Body of pancreas (tissue), 4 donors: ENCODE measurements at places on chromosomes 12 and 14. TPM values are rescaled to one million over a fixed set of nuclear protein-coding genes. Genes with fewer than 3 reads are reported as not detected.

DNA sequence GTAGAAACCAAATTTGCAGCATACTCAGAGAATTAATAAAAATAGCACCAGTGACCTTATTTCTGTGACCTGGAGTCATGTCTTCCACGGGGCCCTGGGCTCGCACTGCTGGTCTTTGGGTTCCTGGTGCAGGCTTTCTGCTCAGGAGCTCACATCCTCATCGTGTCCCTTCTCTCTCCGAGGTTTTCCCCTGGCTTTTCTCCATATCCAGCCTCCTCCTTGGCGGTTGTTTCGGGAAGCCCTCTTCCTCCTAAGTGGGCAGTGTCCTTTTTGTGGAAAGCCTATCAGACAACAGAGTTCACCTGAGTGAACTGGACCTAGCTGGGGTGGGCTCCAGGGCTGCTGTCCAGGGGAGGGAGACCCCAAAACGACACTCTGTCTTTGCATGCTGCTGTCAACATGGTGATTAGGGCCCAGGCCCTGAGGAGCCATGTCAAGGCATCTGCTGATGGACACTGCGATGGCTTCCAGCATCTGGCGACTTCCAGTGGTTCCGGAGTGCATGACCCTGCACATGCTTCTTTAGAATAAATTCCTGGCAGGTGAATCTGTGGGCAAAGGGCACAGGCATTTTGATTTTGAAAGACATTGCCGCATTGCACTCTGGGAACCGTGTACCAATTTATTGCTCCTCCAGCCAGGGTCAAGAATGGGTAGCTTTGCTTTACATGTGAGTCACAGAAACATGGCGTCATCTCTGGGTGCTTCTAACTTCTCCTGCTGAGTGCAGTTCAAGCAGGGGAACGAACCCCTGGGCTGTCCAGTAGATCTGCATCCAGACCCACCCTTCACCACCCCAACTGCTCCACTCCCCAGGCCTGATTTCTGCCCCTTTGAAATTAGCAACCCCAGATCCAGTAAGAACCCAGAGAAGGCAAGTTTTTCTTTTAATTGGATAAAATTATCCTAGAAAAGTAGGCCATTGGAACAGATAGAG is 136.8 kb downstream of the ADGRD1 start:
- no peaks in the 10 kb centered on the region for H3K27me3 ChIP-seq
- no peak overlapping the region for H3K27ac ChIP-seq
- DNase-seq: no peak

GPR137C gene
- total RNA-seq: under 0.01 TPM

GRCh38 chr14:67932708-67933246 is 113.2 kb downstream of the RAD51B start:
- no peaks in the 10 kb centered on the region for H3K27me3 ChIP-seq
- no peak overlapping the region for H3K27ac ChIP-seq
- H3K36me3 ChIP-seq: no peaks in the 10 kb centered on the region

DNA sequence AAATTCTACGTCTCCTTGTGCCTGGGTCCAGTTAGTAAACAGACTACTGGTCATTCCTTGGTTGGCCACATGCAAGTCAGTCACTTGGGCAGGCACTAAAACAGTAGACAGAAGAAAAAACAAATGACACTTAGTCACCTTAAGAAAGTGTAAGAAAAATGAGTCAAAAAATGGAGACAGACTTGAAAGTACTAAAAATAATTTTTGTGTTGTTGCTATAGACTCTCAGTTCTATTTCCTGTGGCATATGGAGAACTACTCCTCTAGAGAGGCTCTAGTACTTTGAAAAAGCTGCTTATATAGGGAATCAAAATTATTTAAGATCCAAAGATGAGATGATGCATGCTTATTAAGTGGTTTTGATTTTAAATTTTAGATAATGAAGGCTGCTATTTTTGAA is 56.0 kb downstream of the PTPRB start:
- H3K27me3 ChIP-seq: no peaks in the 10 kb centered on the region
- H3K36me3 ChIP-seq: no peaks in the 10 kb centered on the region
- no peak for DNase-seq
- no peaks in the 10 kb centered on the region for H3K4me1 ChIP-seq

OR4E2 gene
- not detected for total RNA-seq

DBX2 gene
- total RNA-seq: not detected

NR1H4 gene
- total RNA-seq: 2.9 TPM

DNA sequence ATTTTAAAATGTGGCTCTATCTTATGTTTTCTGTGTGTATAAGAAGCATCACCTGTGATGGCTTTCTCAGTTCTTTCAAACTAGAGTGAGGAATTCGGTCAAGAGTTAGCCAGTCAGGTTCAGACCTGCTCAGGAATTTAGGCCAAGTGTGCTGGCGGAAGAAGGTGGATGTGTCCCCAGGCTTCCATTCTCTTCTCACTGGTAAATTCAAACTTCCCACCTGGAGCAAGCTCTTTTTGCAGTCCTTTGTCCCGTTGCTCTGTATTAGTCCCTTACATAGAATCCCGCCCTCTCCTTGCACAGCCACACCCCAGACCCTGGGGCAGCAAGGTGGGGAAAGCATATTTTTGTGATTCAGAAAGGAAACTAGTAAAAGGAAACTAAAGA is 124.7 kb upstream of the PWP1 start:
- no peaks in the 10 kb centered on the region for H3K36me3 ChIP-seq
- no peaks in the 10 kb centered on the region for H3K27me3 ChIP-seq
- no peak overlapping the region for H3K4me3 ChIP-seq
- H3K27ac ChIP-seq: no peak overlapping the region
- DNase-seq: no peak

C1S gene
- total RNA-seq: 105 TPM

DNA sequence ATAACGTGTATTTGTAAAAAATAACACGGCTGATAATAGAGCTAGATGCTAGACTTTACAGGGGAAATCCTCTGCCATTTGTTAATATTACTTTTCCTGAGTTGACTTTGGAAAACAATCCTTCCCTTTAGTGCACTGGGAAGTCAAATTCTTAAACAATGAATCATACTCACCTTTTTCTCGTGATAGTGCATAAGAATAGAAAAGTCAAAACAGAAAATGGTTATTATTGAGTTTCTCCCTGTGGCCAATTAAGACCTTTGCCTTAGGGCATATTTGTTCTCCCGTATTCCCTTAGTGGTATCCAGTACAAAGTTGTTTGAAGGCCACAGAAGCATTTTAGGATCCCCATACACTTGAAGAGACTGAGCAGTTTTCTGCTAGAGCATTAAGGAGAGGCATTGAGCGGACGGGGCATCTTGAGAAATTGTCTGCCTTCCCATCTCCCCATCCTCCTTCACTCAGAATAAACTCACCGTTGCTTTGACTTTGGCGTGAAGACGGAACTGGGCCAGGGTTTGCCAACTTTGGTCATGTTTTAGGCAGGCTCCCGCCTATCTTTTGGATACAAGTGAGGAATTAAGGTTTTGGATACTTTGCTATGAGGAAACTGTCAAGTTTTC is 171.3 kb downstream of the TMTC2 start:
- no peaks in the 10 kb centered on the region for H3K36me3 ChIP-seq
- H3K27ac ChIP-seq: no peak overlapping the region
- H3K4me3 ChIP-seq: no peak overlapping the region

GRCh38 chr12:40238266-40238902 is 13.6 kb downstream of the LRRK2 start:
- no peak for DNase-seq
- no peaks in the 10 kb centered on the region for H3K4me1 ChIP-seq
- H3K27me3 ChIP-seq: no peaks in the 10 kb centered on the region
- no peak overlapping the region for H3K27ac ChIP-seq

GRCh38 chr14:76380991-76381390 is 5.1 kb downstream of the ESRRB start:
- H3K4me3 ChIP-seq: no peak overlapping the region
- H3K36me3 ChIP-seq: no peaks in the 10 kb centered on the region
- H3K27me3 ChIP-seq: no peaks in the 10 kb centered on the region
- no peak overlapping the region for H3K27ac ChIP-seq

GRCh38 chr14:100312877-100313400 is 6.7 kb upstream of the SLC25A29 start:
- H3K4me3 ChIP-seq: no peak overlapping the region
- no peak for DNase-seq
- no peak overlapping the region for H3K27ac ChIP-seq

DNA sequence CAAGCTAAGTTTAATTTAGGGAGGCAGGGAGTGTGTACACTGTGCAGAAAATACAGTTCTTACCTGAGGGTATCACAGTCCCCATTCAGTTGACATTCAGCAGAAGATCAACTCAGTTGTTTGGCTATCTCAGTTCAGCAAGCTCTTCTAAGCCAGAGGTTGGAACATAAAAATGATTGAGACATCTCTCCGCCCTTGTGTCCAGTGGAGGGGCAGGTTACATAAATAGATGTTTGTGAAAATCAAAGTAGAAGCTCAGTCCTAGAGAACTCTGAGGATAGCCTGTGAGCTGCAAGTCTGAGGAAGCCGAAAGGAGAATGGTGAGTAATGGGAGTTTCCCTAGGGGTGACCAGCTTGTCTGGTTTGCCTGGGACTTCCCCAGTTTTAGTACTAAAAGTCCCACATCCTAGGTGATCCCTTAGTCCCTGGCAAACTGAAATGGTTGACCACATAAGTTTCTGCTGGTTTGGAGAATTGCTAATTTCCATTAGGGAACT is 251.4 kb upstream of the ATP2B1 start:
- H3K4me3 ChIP-seq: no peak overlapping the region
- H3K36me3 ChIP-seq: no peaks in the 10 kb centered on the region
- DNase-seq: no peak
- H3K4me1 ChIP-seq: no peaks in the 10 kb centered on the region
- no peaks in the 10 kb centered on the region for H3K27me3 ChIP-seq

ZNF385A gene
- 3.1 TPM for total RNA-seq

- H3K36me3 ChIP-seq: no peaks in the 10 kb centered on the region
- H3K27me3 ChIP-seq: no peaks in the 10 kb centered on the region
- no peak for DNase-seq
- H3K4me3 ChIP-seq: no peak overlapping the region
Measured at GRCh38 chr14:88203291-88203690, 119.8 kb downstream of the KCNK10 start.

GRCh38 chr12:47651368-47652254 is 54.2 kb downstream of the RPAP3 start:
- no peaks in the 10 kb centered on the region for H3K36me3 ChIP-seq
- H3K4me3 ChIP-seq: no peak overlapping the region
- peak; percentile 70 for DNase-seq
- H3K27me3 ChIP-seq: no peaks in the 10 kb centered on the region
- peak overlapping the region; percentile 31 for H3K27ac ChIP-seq
- peaks cover 19% of the 10 kb centered on the region for H3K4me1 ChIP-seq

FGD6 gene
- 15.8 TPM for total RNA-seq

DNA sequence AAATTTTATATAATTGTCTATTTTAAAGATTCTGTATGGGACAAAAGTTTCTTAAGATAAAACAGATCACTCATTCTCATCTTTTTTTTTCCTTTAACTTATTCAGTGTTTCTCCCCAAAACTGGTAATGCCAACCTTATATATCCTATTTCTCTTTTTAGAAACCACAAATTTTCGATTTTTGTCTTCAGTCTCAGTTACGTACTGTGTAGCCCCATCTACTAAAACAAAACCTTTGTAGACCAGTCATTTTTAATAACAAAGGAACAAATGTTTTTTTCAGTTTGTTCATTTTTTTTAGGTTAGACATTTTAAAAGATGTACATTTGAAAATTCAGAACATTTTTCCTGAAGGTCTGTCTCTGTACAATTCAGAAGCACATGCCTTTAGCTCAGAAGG is 18.2 kb downstream of the PNMA1 start:
- no peak overlapping the region for H3K27ac ChIP-seq
- DNase-seq: no peak

DNA sequence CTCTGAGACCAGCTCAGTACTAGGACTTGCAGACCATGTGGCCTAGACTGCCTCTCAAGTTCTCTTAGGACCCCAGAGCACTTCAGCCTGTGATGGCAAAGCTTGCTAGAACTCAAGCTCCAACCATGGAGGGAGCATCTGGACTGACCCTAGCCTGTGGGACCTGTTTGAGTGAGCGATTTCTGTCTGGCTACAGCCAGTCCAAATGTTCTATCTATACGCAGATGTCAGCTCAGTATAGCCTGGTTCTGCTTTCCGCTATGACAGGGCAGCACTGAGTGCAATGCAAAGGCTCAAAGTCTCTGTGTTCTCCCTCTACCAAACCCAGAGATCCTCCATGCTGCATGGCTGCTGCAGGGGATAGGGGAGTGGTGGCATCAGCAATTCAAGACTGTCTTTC is 20.7 kb upstream of the PPM1H start:
- no peak for DNase-seq
- H3K27ac ChIP-seq: no peak overlapping the region
- no peaks in the 10 kb centered on the region for H3K4me1 ChIP-seq
- H3K27me3 ChIP-seq: no peaks in the 10 kb centered on the region
- no peaks in the 10 kb centered on the region for H3K36me3 ChIP-seq

DNA sequence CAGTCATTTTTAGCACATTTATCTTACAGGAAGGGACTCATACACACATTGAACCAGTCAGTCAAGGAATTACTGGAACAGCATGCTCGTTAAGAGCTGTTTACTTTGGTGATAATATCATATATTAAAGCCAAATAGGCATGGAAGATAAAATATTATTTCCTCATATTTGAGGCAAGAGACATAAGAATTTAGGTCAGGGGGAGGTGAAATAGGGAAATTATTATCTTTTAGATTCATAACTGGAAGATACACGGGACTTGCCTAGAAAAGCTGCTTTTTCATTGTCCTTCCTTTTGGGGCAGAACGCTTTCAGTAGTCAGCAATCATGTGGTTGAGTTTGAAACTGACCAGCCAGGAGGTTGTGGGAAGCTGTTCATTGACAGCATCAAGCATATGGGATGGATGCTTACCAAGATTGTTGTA is 72.5 kb downstream of the NTN4 start:
- peak overlapping the region; percentile 58 for H3K27ac ChIP-seq
- H3K4me3 ChIP-seq: no peak overlapping the region
- peaks cover 56% of the 10 kb centered on the region for H3K4me1 ChIP-seq
- peaks cover 2% of the 10 kb centered on the region for H3K36me3 ChIP-seq
- no peaks in the 10 kb centered on the region for H3K27me3 ChIP-seq
- DNase-seq: peak; percentile 45

- no peak for DNase-seq
- no peak overlapping the region for H3K4me3 ChIP-seq
- no peak overlapping the region for H3K27ac ChIP-seq
- no peaks in the 10 kb centered on the region for H3K4me1 ChIP-seq
Measured at GRCh38 chr12:72010356-72010755, 71.7 kb downstream of the TPH2 start.
